ENCODE measurements at places on chromosomes 2 and 18.

DNA sequence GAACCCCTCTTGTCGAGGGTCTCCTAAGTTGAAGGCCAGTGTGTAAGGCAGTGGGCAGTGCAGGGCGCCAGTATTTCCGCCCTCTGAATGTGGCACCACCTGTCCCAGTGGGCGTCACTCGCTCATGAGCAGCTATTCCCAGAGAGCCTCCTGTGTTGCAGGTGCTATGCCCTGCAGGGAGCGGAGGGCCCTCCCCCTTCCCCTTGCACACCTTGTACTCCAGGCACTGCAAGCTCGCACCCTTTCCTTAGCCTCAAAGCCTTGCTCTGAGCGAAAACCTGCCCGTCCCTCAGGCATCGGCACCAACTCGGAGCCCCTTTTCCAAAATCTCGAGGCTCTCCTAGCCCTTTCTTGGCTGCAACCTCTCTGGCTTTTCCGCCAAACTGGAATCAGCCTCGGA is 282.7 kb downstream of the AGAP1 start:
- no peak for DNase-seq

GRCh38 chr2:221200184-221200839 is 371.8 kb downstream of the EPHA4 start:
- DNase-seq, result no peak

- no peak for DNase-seq
Observed at GRCh38 chr2:236262238-236262637, 2.0 kb downstream of the ASB18 start.

DNA sequence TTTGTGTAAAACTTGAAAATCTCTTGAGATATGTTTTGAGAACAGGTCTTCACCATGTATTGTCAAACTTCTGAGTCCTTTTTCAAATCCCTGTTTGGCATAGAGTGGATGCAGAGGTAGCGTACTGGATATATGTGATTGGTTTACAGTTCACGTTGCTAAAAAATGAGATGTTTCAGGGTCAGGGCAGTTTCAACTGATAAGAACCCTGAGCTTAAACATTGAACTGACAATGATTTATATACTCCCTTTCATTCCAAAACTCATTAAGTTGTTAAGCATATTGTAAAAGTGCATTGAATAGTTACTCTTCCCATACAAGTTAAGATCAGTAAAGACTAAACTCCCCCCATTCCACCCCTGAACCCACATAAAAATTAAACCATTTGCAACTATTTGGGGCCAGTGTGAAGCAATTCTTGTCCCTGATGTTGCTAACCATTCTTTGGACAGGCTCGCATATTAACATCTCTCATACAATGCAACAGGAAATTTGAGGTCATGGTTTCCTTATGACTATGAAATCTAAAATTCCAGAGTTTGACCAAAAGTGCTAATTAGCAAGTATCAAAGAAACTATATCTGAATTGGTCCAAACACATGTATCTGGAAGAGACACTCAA is 470.9 kb upstream of the ACVR2A start:
- DNase-seq, result no peak

- DNase-seq, result no peak
Observed at GRCh38 chr2:54061272-54061671, 54.1 kb upstream of the ACYP2 start.

DNA sequence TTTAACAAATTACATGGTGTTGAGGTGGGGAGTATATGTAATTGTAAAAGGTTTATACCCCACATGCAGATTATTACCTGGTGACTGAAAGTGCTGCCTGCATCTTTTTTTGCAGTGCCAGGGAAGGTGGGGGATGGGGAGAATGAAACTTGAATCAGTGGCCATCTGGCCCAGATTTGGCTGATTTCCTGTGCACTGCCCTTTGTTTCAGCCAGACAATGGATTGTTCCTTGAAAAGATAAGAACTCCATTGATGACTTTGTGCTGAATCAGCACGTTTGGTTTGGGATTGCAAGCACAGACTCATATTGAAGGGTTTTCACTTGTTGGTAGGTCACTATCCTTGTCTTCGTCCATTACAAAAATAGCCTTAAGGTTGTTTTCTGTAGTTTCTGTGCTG is 20.9 kb downstream of the GREB1L start:
- no peak for DNase-seq
